ENCODE measurements at places on chromosomes 3 and 15.

GRCh38 chr3:75224412-75224811 is 439.7 kb upstream of the FRG2C start:
- DNase-seq, result no peak

DNA sequence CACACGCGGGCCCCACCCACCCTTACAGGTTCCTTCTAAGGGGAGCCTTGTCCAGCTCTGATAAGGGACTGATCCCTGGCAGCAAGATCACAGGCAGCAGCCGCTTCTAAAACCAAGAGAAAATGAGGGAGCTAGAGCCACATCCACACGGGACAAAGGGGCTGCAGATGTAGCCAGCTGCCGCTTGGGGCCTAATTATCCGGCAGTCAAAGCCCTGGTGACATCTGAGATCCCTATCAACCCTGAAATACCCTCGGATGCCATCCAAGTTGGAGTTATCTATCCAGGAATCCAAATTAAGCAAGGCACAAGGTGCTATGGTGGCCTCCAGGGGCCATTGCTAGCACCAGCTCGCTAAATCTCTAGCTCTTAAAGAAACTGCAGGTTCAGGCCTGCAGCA is 248.3 kb downstream of the VPS13C start:
- no peak for DNase-seq

DNA sequence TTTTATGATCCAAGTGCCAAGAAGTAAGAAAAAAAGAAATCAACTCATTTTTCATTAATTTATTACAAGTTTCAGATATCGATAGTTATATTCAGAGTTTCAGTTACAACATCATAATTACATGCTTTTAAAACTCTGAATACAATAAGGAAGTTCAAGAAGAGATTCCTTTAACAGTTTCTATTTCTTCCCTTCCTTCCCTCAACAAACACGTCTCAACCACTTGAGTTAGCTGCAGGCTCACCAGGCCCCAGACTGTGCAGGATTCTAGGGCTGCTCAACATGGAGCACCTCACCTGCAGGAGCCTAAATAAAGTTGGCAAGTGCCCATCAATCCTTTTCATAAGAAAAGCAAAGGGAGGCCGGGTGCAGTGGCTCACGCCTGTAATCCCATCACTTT is 79.2 kb upstream of the FNDC3B start:
- no peak for DNase-seq

DNA sequence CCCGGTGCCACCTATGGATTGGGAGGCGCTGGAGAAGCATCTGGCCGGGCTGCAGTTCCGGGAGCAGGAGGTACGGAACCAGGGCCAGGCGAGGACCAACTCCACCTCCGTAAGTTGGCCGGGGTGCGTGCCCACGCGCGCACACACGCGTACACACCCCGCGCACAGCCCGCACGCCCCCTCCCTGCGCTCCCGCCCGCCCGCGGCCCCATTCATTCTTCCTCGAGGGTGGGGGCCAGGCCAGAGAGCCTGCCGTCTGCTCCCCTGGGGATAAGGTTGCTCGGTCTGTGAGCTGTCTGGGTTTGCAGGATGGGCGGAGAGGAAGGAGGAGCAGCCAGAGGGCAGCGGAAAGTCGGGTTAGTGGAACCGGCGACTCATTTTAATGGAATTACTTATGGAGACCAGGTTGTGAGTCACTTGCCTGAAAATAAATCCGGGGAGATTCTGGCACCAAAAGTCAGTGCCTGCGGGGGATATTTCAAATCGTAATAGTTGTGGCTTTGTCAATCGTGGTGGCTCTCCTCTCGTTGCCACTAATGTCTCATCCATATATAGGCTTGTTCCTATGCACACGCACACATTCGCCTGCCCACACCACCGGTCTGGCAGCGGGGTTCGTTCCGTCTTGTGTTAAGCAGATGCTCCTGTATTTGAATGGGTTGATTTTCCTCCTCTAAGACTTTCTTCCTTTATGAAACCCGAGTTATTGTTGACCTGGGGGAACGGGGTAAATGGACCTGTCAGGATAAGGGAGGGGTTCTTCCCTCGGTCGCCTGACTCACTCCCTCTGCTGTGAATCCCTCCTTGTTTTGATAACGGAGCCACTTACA is 223.4 kb upstream of the IL12A start:
- no peak for DNase-seq

GRCh38 chr3:117184574-117184973 is 475.0 kb downstream of the TUSC7 start:
- no peak for DNase-seq

DNA sequence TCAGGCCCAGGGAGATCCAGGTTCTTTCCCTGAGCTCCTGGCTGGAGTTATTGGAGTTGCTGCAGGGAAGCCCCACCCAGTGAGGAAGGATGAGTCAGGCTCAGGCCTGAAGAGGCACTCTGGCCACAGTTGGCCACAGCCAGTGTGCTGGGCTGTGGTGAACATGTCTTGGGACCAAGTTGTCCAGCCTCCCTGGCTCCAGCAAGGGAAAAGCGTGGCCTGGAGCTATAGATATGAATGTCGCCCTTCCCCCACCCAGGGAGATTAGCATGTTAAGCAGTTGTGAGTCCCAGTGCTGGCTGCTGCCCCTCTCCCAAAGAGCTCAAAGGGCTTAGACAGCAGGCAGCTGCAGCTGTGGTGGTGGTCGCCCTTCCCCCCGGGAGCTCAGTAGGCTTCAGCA is 963.2 kb downstream of the ROBO2 start:
- DNase-seq, result no peak

All from Peyer's patch (tissue), 4 donors.